Stimulated activated CD4-positive, alpha-beta T cell treated with anti-CD3 and anti-CD28 coated beads, Interleukin-1b, Interleukin-23, amount 100 ng/mL, for 4 hours (primary cell): ENCODE measurements at places on chromosomes 16 and 17.

DNA sequence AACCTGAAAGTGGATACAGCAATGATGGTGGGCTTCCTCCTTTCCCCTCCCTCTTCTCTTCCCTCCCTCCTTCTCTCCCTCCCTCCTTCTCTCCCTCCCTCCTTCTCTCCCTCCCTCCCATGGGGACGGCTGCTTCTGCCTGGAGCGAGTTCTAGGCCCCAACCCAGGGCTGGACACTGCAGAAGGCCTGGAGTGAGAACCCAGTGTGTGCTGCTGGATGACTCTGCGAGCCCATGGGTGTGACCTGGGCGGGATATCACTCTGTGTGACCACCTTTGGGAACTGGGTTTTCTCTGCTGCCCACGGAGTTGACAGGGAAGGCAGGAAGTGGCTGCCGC is 242.6 kb upstream of the GSE1 start:
- DNase-seq = no peak

DNA sequence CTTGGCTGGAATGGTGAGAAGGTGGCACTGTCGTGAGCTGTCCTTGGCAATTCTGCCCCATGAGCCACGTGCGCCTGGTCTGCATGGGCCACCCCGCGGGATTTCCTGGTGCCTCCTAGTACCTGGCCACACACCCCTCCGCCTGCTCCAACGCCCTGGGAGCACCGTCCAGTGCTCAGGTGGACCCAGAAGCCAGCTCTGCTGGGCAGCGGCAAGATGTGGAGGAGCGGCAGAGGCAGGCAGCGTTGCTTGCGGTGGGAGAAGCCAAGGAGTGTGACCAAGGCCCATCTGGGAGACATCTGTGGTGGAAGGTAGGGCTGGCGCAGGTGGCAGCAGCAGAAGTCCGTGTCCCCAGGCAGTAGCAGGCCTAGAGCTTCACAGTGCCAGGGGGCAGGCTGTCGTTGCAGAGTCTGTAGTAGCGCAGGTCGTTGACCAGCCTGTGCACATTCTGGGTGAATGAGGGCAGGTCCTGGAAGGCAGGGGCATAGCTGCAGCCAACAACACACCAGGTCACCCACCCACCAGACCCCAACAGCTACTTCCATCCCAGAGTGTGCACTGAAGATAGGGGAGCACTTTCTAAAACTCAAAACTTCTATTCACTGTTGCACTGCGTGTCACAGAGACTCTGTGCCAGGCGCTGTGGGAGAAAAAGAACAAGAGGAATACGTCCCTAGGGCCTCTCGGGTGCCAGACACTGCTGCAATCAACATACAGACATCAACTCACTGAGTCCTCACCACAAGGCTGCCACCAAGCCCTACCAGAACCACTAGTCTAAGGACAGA is 34.9 kb upstream of the GSG1L start:
- no peak for DNase-seq

GRCh38 chr16:8585857-8586256 is 4.5 kb downstream of the TMEM114 start:
- no peak for DNase-seq

GRCh38 chr16:61791464-61791863 is 244.8 kb downstream of the CDH8 start:
- no peak for DNase-seq

- DNase-seq = no peak
These were observed 35.2 kb downstream of the SDK2 start for GRCh38 chr17:73609060-73609459.

- DNase-seq = peak; percentile 20
These were observed 19.9 kb upstream of the GPATCH8 start for GRCh38 chr17:44522883-44523671.

DNA sequence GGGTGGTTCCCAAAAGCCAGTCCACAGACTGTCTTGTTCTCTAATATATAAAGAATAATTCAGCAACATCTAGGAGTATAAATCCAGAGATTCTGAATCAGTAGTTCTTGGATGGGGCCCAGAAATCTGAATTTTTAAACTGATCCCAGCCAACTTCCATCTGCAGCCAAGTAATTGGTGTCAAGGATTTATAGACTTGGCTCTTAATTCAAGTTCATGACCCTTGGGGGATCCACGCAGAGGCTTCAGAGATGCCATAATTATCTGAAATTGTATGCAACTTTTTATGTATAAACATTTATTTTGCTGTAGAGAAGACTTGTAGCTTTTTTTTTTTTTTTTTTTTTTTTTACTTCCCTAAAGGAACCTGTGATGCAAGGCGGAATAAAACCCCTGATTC is 60.6 kb downstream of the HLF start:
- no peak for DNase-seq

DNA sequence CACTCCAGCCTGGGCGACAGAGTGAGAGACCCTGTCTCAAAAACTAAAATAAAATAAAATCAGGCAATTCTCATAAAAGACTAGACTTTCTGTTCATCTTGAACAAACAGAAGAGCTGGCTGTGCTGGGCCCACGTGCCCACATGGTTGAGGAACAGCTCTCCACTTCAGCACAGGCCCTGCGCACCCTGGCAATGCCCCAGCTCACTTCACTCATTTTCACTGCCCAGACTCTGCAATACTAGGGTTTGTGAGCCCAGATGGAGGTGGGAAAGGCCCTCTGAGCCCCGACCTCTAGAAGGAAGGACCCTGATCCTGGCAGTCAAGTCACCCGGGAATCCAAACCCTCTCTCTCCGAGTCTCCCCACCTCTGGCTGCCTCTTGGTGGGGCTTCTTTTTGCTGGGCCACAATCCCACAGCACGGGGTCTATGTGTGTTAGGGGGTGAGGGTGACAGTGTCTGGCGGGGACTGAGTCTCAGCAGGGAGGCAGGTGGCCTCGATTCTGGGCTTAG is 14.8 kb downstream of the MYLK3 start:
- DNase-seq = no peak

GRCh38 chr17:80384078-80384960 is 30.6 kb upstream of the ENDOV start:
- no peak for DNase-seq

- no peak for DNase-seq
These were observed 158.1 kb downstream of the VPS53 start for GRCh38 chr17:556431-556995.

GRCh38 chr17:32287804-32288511 is 22.3 kb downstream of the RHBDL3 start:
- no peak for DNase-seq

GRCh38 chr16:64217789-64218535 is 903.9 kb downstream of the CDH11 start:
- DNase-seq = no peak

DNA sequence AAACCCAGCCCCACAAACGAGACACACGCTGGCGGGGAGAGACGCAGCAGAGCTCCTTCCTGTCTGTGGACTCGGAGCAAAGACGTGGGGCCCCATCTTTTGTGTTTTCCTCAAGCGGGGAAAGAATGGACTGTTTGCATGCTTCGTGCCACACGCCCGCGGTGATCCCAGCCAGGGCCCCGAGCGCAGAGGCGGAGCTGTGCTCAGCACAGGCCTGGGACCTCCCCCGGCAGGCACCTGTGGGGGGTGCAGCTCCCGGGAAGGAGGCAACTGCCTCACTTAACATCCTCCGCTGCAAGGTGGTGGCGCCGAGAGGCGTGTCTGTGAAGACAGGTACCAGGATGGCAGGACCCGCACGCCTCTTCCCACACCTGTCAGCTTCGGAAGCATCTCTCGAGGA is 19.1 kb downstream of the TRARG1 start:
- DNase-seq = peak; percentile 47

- DNase-seq = no peak
These were observed 1.4 kb downstream of the SYNGR3 start for GRCh38 chr16:1991135-1991551.

GRCh38 chr16:53805752-53806151 is 101.8 kb downstream of the FTO start:
- no peak for DNase-seq

GRCh38 chr16:19698480-19699465 is 19.3 kb downstream of the KNOP1 start:
- DNase-seq = no peak

- no peak for DNase-seq
These were observed 270.2 kb downstream of the TMEM114 start for GRCh38 chr16:8320131-8320530.

- no peak for DNase-seq
These were observed 327.7 kb downstream of the BCAS3 start for GRCh38 chr17:61005358-61005757.

- no peak for DNase-seq
These were observed 13.1 kb upstream of the PLCG2 start for GRCh38 chr16:81765969-81766368.

DNA sequence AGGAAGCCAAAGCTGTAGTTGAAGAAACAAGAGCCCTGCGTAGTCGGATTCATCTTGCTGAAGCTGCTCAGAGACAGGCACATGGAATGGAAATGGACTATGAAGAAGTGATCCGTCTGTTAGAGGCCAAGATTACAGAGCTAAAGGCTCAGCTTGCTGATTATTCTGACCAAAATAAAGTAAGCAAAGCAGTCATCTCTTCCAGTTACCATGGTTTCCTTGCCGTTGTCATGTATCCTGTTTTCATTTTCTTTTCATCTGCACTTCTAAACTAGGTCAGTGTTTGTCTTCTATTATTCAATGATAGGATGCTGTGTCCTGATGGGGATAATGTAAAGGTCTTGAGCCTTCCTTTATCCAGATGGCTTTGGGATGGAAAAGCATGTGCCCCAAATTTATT is 104.3 kb downstream of the STXBP4 start:
- no peak for DNase-seq

- no peak for DNase-seq
These were observed 13.3 kb upstream of the SPOP start for GRCh38 chr17:49691086-49691676.

DNA sequence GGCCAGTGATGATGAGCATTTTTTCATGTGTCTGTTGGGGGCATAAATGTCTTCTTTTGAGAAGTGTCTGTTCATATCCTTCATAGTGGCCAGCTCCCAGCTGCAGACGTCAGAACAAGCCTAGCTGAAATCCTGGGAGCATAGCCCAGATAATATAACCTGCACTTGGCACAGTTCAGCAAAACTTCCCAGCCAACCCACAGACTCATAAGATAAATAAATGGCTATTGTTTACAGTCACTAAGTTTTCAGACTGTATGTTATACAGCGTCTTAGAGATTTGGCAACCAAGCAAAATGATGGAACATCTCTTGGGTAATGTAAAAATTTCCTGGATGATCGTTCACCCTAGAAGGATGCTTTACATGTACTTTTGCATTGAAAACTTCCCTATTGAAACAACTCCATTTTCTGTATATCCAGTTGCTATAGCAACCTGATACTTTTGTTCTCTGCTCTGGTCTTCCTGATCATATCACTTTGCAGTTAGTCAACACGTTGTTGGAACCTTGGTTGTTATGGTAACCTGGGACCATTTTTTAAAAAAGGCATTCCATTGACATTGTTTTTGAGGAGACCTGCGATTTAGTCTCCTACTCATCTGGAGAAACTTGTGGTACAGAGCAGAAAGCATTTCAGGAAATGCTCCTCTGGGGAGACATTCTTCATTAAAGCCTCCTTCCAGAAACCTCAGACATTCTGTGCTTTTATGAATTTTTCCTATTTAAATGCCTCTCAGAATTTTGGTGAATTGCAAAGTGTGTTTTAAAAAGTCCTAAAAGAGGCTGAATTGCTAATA is 378.7 kb downstream of the HS3ST4 start:
- no peak for DNase-seq

DNA sequence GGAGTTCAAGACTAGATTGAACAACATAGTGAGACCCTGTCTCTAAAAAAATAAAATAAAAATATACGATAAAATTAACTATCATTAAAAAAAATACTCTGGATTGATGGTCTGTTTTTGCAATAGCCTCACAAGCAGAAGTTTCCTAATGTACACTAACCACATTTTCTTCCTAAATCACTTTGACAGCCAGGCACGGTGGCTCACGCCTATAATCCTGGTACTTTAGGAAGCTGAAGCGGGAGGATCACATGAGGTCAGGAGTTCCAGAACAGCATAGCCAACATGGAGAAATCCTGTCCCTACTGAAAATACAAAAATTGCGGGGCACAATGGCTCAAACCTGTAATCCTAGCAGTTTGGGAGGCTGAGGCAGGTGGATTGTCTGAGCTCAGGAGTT is 64.7 kb downstream of the HELZ start:
- DNase-seq = no peak

- DNase-seq = peak; percentile 15
These were observed 2.1 kb upstream of the IRX5 start for GRCh38 chr16:54928411-54929089.

DNA sequence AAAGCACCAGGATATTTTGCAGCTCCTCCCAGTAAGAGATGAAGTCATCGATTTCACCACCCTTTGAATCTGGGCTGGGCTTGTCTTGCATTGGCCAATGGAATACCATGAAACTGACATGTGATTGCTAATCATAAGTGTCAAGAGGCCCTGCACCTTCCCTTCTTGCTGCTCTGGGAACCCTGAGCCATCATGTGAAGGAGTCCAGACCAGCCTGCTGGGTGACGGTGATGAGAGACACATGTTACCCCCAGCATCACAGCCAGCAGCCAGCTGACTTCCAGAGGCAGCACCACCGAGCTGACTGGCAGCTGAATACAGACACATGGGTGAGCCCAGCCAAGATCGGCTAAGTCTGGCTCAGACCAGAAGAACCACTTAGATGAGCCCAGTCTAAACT is 43.6 kb upstream of the CACNG4 start:
- DNase-seq = no peak

- no peak for DNase-seq
These were observed 79.8 kb downstream of the NT5M start for GRCh38 chr17:17382971-17383370.

DNA sequence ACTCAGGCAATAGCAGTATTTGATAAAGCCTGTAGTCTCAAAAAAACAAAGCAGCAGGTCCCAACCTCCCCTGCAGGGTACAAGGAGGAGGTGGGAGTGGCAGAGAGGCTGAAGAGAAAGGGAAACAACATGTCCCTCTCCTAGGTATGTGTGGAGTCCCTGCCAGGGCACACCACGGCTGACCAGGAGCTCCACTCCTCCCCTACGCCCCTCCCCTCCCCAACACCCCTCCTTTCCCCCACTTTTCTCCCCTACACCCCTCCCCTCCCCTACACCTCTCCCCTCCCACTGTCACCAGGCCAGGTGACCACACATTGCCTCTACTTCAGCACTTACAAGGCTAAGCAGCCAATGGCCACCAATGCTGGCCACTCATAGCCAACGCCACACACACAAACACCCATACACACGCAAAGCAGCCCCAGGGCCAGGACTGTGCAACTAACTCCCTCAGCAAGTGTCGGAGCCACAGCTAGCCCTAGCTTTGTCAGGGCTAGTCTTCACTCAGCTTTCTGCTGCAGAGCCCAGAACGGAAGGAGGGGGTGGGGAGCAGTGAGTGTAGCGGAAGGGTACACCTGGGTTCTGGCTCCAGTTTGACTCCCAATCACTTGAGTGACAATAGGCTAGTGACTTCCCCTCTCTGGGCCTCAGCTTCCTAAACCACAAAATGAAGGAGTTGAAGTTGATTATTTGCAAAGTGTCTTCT is 8.2 kb downstream of the CAVIN1 start:
- DNase-seq = peak; percentile 60

- DNase-seq = no peak
These were observed 33.2 kb downstream of the EEF2K start for GRCh38 chr16:22239131-22239805.
